ENCODE measurements at places on chromosomes 2 and 18. TPM values are rescaled to one million over a fixed set of nuclear protein-coding genes. Genes with fewer than 3 reads are reported as not detected.
A peak's percentile ranks its signal among the peaks of the same experiment; 100 is the strongest.

DNA sequence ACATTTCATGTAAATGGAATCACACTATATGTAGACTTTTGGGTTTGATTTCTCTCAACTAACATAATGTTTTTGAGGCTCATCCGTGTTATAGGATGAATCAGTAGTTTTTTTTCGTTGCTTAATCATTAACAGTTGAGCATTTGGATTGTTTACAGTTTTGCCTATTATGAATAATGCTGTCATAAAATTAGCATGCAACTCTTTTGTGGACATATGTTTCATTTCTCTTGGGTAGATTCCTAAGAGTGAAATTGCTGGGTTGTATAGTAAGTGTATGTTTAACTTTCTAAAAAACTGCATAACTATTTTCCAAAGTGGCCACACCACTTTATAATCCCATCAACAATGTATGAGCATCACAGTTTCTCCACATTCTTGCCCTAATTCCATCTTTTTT is 7.7 kb upstream of the RHBDD1 start:
- no peak overlapping the region for H3K27ac ChIP-seq
- no peaks in the 10 kb centered on the region for H3K27me3 ChIP-seq
- no peak for DNase-seq
- no peaks in the 10 kb centered on the region for H3K36me3 ChIP-seq

GRCh38 chr2:177543007-177543760 is 150.6 kb downstream of the AGPS start:
- H3K27me3 ChIP-seq: no peaks in the 10 kb centered on the region
- peaks cover 6% of the 10 kb centered on the region for H3K4me1 ChIP-seq
- no peak overlapping the region for H3K27ac ChIP-seq
- H3K36me3 ChIP-seq: peaks cover 6% of the 10 kb centered on the region
- no peak overlapping the region for H3K4me3 ChIP-seq

DNA sequence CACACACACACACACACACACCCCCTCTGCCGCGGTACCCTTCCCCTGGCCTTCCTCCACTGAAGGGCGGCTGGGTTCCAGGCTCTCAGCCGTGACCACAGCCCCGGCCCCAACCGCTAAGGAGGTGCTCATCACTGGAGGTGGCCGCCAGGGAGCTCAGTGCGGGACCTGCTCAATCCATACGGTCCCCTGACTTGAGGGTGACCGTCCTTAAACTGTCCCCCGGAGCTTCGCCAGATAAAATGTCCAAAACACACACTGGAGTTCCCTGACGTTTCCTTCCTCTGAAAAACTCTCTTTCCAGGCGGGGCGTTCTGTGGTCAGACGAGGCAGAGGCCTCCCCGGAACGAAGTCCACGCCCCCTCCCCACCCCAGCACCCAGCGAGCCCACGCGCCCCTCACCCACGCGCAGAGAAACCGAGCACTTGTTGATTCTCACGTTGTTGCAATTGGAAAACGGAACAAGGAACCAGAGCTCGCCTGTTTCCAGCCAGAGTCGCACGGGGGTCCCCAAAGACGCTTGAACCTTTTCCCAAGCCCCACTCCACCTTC is 1.4 kb downstream of the MBP start:
- H3K27ac ChIP-seq: peak overlapping the region; percentile 99
- H3K4me1 ChIP-seq: peaks cover 53% of the 10 kb centered on the region
- peak; percentile 88 for DNase-seq
- peak overlapping the region; percentile 92 for H3K4me3 ChIP-seq

DNA sequence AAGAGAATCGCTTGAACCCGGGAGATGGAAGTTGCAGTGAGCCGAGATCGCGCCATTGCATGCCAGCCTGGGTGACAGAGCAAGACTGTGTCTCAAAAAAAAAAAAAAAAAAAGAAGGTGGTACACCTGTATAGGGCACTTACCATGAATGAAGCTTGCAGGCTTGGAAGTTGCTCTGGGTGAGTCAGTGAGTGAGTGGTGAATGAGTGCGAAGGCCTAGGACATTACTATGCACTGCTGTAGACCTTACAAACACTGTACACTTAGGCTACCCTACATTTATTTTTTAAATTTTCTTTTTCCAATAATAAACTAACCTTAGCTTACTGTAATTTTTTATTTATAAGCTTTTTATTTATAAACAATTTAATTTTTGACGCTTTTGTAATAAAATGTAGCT is 78.4 kb upstream of the ATG16L1 start:
- no peak overlapping the region for H3K4me3 ChIP-seq
- no peak for DNase-seq
- H3K27me3 ChIP-seq: no peaks in the 10 kb centered on the region
- peaks cover 81% of the 10 kb centered on the region for H3K36me3 ChIP-seq
- H3K4me1 ChIP-seq: no peaks in the 10 kb centered on the region
- no peak overlapping the region for H3K27ac ChIP-seq

DNA sequence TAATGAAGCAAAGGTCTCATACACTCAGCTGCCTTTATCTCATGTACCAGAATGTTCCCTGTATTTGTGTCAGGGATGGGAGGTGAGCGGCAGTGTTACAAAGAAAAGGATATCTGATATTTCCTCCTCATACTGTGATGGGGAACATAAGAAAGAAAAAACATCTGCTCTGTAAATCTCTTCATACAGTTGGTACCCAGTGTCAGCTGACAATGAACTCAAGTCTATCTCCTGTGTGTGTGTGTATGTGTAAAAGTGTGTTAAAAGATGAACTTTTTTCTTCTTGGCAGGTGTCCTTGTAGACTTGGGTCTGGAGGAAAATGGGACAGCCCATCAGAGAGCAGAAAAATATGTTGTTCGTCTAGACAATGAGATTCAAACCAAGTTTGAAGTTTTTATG is 127.8 kb downstream of the ESCO1 start:
- no peaks in the 10 kb centered on the region for H3K4me1 ChIP-seq
- no peak overlapping the region for H3K27ac ChIP-seq
- H3K27me3 ChIP-seq: peaks cover 4% of the 10 kb centered on the region
- no peak overlapping the region for H3K4me3 ChIP-seq
- no peak for DNase-seq

GRCh38 chr2:70247364-70248180 is 856 bp downstream of the TIA1 start:
- H3K4me1 ChIP-seq: peaks cover 43% of the 10 kb centered on the region
- H3K4me3 ChIP-seq: peak overlapping the region; percentile 78
- H3K36me3 ChIP-seq: no peaks in the 10 kb centered on the region
- H3K27me3 ChIP-seq: no peaks in the 10 kb centered on the region
- no peak for DNase-seq

- no peak overlapping the region for H3K4me3 ChIP-seq
- no peak overlapping the region for H3K27ac ChIP-seq
Measured at GRCh38 chr2:47503481-47504070, 100.6 kb downstream of the MSH2 start.

DNA sequence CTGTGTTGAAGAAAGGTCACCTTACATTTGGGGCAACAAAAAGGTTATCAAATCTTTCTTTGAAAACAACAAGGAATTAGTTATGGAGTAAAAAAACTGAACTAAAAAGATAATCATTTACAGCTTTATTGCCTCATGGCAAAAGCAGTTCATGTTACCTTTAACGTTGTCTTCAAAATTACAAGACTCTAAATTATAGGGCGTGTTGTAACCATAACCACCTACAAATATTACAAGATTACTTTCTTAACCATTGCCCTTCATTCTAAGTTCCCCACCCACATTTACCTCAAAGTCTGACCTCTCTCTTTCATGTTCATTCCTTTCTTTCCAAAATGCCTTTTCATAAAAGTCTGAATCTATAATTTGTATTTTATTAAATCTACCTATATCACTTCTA is 74.6 kb upstream of the LRATD1 start:
- no peak overlapping the region for H3K27ac ChIP-seq
- DNase-seq: no peak
- no peak overlapping the region for H3K4me3 ChIP-seq
- no peaks in the 10 kb centered on the region for H3K27me3 ChIP-seq
- H3K4me1 ChIP-seq: no peaks in the 10 kb centered on the region
- no peaks in the 10 kb centered on the region for H3K36me3 ChIP-seq

DNA sequence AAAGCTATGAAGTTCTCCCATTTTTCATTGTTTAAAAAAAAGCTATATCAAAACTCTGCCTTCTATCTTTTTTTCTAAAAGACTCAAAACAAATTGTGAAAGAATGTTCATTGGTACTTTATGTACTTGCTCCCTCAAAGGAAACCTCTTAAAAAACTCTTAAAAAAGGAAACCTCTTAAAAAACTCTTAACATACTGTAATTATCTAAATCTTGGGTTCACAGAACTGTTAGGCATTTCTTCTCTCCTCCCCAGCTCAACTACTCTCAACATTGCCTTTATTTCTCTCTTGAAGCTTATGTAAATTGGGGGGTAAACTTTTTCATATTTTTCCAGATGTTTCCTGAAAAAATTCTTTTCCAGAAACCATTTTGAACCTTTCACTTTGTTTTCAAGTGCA is 330.5 kb upstream of the SLC39A10 start:
- H3K4me1 ChIP-seq: no peaks in the 10 kb centered on the region
- H3K27me3 ChIP-seq: no peaks in the 10 kb centered on the region
- no peaks in the 10 kb centered on the region for H3K36me3 ChIP-seq
- no peak for DNase-seq
- no peak overlapping the region for H3K4me3 ChIP-seq

DNA sequence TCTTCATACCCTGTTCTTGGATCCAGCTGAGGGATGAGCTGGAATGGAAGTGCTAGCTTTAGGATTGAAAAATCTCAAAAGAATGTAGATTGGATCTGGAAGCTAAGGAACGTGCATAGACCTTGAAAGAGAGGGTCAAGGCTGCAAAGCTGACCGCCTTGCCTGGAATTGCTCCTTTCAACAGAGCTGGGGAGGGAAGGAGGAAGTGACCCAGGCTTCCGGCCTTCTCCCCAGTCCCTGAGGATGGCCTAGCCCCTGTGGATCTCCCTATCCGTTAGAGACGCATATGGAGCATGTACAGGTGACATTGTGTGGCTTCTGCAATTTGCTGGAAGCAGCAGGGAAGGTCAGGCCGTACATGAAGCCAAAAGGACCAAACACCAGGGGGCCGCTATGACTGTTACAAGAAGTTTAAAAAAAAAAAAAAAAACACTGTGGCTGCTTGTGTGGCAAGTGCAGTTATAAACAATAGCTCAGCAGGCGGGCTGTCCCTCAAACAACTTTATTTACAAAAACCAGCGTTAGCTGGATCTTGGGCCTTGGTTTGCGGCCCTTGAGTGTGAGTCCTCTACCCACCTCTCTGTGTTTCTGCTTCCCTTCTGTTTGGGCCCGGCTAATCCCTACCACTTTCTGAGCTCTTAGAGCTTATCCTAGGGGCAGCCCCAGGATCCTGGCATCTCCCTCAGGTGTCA is 227.6 kb downstream of the SEPTIN10 start:
- peaks cover 34% of the 10 kb centered on the region for H3K4me1 ChIP-seq
- no peak overlapping the region for H3K4me3 ChIP-seq
- no peak for DNase-seq
- no peak overlapping the region for H3K27ac ChIP-seq
- no peaks in the 10 kb centered on the region for H3K36me3 ChIP-seq

GRCh38 chr18:5309888-5310470 is 14.5 kb upstream of the ZBTB14 start:
- DNase-seq: no peak
- no peaks in the 10 kb centered on the region for H3K36me3 ChIP-seq
- no peak overlapping the region for H3K27ac ChIP-seq
- peak overlapping the region; percentile 23 for H3K4me3 ChIP-seq

DNA sequence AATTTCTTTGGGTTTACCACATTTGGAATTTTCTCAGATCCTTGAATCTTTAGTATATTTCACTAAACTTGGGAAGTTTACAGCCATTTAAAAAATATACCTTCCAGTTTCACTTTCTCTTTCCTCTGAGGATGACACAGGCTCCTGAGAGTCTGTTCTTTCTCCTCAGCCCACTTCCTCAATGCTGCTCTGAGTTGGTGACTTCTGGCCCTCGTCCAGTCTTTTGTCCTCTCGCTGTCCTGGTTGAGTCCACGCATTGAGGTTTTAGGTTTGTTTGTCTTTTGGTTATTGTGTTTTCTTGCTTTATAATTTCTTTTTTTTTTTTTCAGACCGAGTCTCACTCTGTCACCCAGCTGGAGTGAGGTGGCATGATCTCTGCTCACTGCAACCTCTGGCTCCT is 40.7 kb upstream of the GALR1 start:
- peak overlapping the region; percentile 24 for H3K4me3 ChIP-seq
- H3K4me1 ChIP-seq: peaks cover 57% of the 10 kb centered on the region
- no peaks in the 10 kb centered on the region for H3K27me3 ChIP-seq
- DNase-seq: no peak
- H3K27ac ChIP-seq: peak overlapping the region; percentile 53

DNA sequence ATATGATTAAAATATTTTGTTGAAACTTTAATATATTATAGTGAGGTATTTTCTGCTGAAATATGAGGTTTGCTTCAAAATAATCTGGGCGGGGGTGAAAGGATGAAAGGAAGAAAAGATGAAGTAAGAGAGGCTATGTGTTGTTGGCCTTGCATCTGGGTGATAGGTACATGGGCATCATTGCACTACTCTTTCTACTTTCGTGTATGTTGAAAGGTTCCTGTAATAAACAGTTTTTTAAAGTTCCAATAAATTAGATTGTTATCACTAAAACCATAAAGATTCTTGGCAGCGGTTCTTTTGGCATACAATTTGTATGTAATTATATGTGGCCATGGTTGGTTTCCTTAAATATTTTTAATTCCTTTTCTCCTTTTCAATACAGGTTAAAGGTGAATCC is 23.6 kb upstream of the MSH2 start:
- H3K4me3 ChIP-seq: no peak overlapping the region
- no peaks in the 10 kb centered on the region for H3K27me3 ChIP-seq
- peaks cover 12% of the 10 kb centered on the region for H3K36me3 ChIP-seq
- no peak for DNase-seq

DNA sequence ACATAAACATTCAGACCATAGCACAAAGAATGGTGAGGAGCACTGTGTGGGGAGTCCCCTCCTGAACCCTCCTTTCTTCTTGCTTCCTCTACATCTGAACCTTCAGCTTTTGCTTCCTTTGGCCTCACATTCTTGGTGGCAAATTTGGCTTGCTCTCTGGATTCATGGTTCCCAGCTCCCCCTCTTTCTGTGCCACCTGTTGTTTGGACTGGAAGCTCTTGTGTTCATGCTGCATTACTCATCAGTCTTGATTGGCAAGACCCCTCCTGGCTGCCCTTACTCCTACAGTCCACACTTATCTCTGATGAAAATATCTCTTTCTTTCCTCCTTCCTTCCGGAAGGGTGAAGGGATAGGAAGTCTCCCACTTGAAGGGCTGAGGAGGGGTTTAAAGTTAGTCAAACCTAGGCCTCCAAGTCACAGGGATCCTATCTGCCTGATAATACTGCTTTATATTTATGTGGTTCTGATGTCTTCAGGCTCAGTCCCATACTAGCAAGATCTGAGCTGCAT is 70.0 kb downstream of the MYO3B start:
- H3K36me3 ChIP-seq: no peaks in the 10 kb centered on the region
- no peak for DNase-seq
- H3K27me3 ChIP-seq: no peaks in the 10 kb centered on the region
- no peak overlapping the region for H3K27ac ChIP-seq

MAP2 gene
- total RNA-seq: 22.6 TPM

CCBE1 gene
- 14.0 TPM for total RNA-seq

GRHL1 gene
- total RNA-seq: 6.5 TPM

VIT gene
- 4.2 TPM for total RNA-seq

Measured in lower lobe of right lung (tissue), 2 donors.